T1000 (cell line): ENCODE measurements at places on chromosomes 6 and 20.
A peak's percentile ranks its signal among the peaks of the same experiment; 100 is the strongest.

DNA sequence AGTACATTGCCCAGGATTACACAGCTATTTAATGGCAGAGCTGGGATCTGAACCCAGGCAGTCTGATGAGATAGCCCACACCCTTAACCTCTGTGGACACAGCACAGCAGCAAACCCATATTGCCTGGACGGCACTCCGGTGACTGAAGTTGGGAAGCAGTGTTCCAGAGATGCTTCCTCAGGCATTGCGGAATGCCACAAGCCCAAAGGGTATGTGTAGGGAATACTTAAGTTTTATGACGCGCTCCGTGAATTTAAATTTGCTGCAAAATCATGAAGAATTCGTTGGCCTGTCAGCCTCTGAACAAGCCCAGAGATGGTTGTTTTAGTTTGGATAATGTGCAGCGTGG lies 46.4 kb downstream of the PSMG4 start:
- no peak for DNase-seq

- DNase-seq = no peak
These were observed 435.3 kb upstream of the SPTLC3 start for GRCh38 chr20:12573442-12573841.

- DNase-seq = no peak
These were observed 21.6 kb downstream of the UQCC2 start for GRCh38 chr6:33689879-33690278.

GRCh38 chr20:61960836-61961235 lies 104.8 kb downstream of the TAF4 start:
- no peak for DNase-seq

DNA sequence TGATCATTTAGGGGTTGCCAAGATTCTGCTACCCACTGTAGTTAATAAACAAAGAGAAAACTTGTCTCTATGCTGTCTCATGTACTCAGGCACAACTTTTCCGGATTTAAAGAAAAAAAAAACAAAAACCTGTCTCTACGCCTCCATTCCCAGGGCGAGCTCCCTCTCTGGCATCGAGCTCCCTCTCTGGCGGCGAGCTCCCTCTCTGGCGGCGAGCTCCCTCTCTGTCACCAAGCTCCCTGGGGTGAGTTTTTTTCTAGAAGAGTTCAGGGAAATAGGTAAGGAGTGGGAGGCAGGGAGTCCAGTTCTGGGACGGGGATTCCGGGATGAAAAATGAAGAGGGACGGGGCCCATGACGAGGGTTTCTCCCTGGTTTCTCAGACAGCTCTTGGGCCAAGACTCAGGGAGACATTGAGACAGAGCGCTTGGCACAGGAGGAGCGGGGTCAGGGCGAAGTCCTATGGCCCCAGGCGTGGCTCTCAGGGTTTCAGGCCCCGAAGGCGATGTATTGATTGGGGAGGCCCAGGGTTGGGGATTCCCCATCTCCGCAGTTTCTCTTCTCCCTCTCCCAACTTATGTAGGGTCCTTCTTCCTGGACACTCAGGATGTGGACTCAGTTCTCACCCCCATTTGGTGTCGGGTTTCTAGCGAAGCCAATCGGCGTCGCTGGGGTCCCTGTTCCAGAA lies 16.5 kb upstream of the HLA-A start:
- DNase-seq = no peak

GRCh38 chr6:54805077-54805476 lies 41.5 kb upstream of the FAM83B start:
- DNase-seq = no peak

DNA sequence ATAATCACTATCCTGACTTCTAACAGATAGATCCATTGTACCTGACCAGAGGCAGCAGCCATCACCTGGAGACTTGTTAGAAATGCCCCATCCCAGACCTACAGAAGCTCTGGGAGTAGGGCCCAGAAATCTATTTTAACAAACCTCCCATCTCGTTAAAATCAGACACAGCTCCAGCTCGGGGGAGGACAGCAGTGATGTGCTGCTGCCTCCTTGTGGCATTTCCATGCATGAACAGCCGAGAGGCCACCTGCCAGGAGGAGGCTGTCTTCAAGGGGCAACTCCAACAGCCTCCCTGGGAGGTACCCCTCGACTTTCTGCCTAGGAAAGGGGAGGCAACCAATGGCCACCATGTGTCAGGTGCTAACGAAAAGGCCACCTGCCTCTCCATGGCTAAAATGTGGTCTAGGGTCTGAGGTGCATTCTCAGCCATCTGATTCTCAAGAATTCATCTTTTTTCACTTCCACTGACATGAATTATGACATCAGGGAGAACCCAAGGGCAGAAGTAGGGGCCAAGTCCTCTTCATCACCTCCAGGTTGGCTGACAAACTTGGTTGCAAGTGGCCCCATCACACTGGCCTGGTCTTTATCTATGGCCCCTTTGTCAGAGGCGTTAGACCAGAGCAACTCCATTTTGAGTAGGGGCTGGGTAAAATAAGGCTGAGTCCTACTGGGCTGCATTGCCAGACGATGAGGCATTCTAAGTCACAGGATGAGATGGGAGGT lies 12.2 kb upstream of the KCNK15 start:
- DNase-seq = peak; percentile 81

DNA sequence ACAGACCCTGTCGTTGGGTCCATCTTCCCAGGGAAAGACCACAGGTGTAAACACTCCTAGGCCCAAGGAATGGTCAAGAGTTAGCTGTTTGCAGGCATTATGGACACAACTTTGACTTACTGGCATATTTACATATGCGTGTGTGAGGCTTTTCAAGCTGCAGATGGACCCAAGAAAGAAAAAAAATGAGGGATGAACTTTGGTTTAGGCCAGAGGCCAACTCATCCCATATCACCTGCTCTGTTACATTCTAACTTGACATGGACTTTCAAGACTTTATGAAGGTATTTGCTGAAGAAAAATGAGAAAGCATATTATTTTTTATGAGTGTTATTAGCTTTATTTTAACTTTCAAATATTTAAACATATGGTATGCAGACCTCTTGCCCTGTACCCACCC lies 6.9 kb downstream of the COL19A1 start:
- no peak for DNase-seq

GRCh38 chr6:1082285-1082935 lies 229.5 kb upstream of the FOXQ1 start:
- DNase-seq = no peak

- no peak for DNase-seq
These were observed 43.8 kb downstream of the ARFGEF2 start for GRCh38 chr20:48965189-48965910.

DNA sequence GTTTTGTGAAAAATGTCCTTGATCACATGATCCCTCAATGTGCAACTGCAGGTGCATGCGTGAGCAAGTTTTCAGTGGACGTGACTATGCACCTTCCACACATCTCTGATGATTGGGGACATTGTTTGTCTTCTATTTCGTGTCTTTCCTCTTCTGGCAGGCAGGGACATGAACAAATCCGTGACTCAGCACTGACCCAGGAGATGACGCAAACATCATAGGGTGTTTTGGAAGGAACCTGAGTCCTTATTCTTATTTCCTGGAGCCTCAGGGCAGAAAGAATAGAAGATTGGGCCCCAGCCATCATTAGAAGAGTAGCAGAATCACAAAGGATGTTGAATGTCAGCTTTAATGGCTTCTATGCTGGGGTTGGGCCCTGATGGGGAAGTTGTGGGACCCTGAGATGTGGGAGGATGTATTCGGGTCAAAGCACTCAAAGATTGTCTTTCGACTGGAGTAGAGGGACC lies 11.9 kb upstream of the SIRPD start:
- no peak for DNase-seq

- DNase-seq = no peak
These were observed 417 bp downstream of the VAPB start for GRCh38 chr20:58389324-58389967.

GRCh38 chr6:134806180-134806798 lies 143.6 kb downstream of the ALDH8A1 start:
- DNase-seq = no peak

GRCh38 chr6:141326925-141327324 lies 805.8 kb upstream of the GJE1 start:
- no peak for DNase-seq

GRCh38 chr6:73614802-73615201 lies 39.0 kb downstream of the SLC17A5 start:
- no peak for DNase-seq
